ENCODE measurements at places on chromosomes 6 and 20.

DNA sequence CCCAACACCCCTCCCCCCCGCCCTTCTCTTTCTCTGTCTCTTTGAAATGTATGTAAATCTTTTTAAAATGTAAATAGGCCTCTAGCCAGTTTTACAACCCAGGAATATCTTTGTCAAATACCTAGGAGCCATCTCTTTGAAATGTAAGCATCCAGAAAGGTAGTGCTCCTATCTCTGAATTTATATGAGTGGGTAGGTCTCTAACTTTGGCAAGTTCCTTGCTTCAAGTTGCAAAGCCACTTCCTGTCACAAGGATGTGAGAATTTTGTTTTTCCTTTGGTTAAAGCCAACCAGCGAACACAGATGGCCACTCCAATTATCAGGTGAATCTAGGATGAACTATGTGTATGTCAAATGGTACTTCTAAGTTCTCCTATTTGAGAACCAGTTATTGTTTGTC lies 6.2 kb upstream of the DEFB132 start:
- no peak for DNase-seq

- DNase-seq: no peak
Observed at GRCh38 chr20:4449957-4450715, 271.6 kb upstream of the PRND start.

DNA sequence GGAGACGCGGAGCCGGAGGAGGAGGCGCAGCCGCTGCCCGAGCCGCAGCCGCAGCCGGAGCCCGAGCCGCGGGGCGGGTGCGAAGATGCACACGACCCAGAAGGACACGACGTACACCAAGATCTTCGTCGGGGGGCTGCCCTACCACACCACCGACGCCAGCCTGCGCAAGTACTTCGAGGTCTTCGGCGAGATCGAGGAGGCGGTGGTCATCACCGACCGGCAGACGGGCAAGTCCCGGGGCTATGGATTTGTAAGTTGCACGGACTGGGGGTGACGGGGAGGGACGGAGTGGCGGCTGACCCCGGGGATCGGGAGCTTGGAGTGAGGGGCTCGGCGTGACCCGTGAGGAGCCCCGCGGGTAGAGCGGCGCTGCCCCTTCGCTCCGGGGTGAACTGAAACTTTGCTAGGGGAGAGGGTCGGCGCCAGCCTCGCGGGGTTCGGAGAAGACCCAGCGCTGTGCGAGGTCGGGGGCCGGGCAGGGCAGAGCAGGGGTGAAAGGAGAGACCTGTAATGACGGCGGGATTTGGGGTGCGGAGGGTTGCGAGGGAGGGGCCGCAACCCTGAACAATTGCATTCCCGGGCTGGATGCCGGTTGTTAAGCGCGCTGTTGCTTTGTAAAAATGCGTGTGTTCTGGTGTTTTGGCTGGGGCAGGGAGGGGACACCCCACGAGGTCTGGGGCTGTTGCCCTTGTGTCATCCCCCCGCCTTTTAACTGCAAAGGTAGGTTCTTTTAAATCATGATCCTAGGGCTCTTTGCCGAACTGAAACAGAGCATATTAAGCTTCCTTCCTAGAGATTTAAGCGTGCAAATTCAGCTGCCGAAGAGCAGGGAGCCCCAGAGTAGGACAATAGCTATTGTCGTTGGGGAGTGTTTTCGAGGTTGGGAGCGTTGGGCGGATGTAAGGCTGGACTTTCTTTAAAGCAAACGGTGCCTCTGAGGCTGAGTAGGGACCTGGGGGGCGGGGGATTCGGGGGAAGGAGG lies 628 bp downstream of the RBM24 start:
- DNase-seq: no peak

- DNase-seq: no peak
Observed at GRCh38 chr6:10355115-10355702, 59.7 kb downstream of the TFAP2A start.

- no peak for DNase-seq
Observed at GRCh38 chr6:41343641-41344187, 8.3 kb downstream of the NCR2 start.

DNA sequence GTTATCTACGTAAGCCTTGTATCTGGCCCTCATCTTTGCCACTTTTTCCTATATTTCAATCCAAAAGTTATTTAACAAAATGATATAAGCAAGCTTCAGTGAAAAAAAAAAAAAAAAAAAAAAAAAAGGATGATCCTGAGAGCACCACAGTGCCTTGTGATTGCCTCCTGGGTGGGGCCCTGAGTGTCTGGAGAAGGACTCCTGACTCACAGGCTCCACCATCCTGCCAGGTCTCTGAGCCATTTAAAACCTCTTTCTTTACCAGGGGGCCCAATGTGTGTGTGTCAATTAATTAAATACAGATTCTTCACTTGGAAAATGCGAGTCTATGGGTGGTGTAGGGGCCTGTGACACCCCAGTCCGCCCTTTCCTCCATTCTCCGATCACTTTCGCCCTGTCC lies 105.2 kb downstream of the SMOC2 start:
- DNase-seq: no peak

DNA sequence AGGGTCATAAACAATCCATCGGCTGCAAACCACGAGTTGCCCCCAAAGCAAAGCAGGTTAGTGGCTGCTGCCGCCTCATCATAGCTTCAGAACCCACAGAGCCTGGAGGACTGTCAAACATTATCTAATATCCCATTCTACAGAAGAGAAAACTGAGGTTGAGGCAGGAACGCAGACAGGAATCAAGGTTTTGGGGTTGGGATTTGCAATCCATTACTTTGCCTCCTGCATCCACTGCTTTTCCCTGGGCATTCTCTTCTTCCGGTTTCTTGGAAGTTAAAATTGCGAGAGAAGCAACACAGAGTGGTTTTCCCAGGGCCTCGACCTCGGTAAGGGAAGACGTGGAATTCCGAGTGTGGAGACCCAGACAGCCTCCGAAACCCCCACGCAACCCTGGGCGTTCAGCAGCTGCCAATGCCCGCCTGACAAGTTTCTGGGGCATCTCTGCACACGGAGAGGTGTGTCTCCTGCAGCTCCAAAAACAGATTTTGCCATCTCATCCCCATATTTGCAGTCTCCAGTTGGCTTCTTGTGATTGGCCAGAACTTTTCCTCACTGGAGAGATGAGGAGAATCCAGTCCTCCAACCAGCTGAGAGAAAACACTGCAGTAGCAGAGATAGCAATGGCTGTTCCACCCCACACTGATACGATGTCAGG lies 45.5 kb upstream of the SNAP25 start:
- DNase-seq: no peak

GRCh38 chr20:58233881-58234528 lies 5.6 kb upstream of the ANKRD60 start:
- DNase-seq: no peak

DNA sequence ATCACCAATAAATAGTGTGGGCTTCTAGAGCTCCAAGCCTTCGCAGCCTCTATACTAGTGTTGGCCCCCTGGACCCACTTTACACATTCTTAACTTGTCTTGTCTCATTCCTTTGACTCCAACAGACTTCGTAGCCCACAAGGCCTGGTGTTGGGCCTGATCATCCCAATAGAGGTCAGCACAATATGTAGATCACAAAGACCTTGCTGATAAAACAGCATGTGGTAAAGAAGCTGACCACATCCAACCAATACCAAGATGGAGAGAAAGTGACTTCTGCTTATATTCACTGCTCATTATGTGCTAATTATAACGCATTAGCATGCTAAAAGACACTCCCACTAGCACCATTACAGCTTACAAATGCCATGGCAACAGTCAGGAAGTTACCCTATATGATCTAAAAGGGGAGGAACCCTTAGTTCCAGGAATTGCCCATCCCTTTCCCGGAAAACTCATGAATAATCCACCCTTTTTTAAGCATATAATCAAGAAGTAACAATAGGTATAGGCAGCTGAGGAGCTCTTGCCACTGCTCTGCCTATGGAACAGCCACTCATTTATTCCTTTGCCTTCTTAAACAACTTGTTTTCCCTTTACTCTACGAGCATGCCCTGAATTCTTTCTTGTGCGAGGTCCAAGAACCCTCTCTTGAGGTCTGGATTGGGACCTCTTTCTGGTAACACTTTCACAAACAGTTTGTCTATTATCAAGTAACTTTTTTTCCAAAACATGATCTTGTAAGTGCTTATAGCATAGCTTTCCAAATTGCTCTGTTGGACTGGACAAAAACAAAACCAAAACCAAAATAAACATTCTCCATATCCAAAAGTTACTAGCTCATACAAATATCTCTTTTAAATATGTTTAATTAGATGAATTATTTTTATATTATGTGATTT lies 54.6 kb upstream of the ECHDC1 start:
- DNase-seq: no peak

DNA sequence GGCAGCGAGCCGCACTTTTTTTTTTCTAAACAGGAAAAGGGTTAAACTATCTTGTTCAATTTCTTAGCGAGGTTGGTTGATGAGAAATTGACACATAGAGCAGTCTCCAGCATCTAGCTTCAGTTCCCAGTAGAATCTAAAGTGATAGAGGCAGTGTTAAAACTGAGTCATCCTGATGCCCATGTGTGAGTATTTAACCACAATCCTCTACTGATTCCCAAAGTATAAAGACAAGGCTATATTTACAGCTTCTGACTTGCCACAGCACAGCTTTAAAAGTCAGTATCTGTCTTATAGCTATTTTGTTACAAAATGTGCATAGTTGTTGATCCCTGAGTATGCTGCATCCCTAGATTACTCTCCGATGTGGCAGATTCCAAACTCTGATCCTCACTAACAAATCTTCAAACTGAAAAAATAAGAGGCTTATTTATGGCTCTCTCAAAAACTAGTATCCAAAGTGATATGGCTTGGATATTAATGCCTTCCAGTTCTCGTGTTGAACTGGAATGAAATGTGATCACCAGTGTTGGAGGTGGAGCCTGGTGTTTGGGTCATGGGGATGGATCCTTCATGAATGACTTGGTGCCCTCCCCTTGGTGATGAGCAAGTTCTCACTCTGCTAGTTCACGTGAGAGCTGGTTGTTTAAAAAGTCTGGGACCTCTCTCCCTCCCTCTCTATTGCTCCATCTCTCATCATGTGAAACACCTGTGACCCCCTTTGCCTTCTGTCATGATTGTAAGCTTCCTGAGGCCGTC lies 13.1 kb upstream of the POPDC3 start:
- peak; percentile 86 for DNase-seq

GRCh38 chr6:7448232-7448631 lies 58.6 kb downstream of the RIOK1 start:
- DNase-seq: no peak

DNA sequence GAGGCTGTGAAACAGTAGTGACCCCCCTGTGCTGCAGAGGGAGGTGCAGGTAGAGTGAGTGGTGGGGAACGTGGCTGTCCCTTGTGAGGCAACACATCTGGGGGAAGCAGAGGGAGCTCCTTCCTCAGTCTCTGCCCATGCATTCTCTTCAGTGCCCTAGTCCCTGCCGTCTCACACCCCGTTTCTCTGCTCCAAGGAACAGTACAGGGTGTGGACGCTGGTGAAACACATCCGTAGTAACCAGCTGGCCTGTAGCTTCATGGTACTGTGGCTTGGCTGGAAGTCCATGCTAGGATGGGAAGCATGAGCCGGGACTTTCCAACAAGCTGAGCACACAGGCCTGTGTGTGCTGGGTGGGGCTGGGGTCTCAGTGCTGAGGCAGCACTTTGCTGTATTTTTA lies 25.4 kb upstream of the CST3 start:
- DNase-seq: no peak

DNA sequence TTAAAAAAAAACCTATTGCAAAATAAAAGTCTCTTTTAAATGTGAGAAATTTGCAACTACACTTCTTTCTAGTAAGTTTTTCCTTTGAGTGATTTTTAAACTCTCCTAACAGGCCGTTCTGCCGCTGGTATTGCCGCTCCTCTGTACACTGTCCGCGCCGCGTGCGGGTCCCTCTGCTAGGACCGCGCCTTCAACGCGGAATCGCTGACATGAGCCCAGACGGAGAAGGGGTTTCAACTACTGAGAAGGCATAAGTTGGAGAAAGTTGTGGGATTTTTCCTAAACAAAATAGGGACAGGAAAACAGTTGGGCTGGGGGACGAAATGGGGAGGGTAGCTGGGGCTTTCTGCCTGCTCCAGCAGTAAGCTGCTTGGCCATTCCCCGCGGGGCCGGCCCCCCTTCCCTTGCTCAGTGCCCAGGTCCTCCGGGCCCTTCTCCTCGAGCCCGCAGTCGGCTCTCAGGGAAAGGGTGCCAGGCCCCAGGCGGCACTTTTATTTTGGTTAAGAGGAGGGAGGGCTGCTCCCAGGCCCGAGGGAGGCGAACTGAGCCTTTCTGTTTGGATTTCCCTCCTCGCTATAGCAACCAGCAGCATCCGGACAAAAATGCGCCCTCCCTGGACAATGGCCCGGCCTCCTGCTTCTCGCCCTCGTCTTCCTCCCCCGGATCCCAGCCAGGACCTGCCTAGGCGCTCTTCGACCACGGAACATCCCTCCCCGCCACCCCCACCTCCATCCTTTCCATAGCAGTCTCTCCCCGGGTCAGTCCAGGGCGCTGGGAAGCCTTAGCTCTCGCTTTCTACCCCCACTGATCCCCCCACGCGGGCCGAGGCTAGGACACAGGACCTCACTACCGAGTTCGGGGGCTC lies 6.8 kb upstream of the POU3F2 start:
- DNase-seq: no peak

DNA sequence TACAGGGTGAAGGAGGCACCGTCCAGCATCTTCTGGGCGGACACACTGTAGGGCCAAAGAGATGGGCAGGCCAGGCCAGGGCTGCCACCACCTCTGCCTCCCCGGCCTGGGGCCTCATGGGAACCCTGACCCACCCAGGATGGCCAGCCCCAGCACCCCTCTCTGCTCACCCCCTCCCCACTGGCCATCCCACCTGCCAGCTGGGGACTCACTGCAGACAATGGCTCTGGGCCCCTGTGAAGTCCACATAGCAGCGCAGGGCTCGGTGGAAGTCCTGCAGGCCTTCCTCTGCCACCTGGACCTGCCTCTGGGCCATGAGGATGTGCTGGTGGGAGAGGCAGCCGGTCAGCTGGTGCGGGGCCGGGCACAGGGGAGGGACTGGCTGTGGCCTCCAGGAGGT lies 3.6 kb upstream of the C20orf144 start:
- no peak for DNase-seq

- no peak for DNase-seq
Observed at GRCh38 chr6:110527516-110527915, 51.1 kb upstream of the SLC22A16 start.

DNA sequence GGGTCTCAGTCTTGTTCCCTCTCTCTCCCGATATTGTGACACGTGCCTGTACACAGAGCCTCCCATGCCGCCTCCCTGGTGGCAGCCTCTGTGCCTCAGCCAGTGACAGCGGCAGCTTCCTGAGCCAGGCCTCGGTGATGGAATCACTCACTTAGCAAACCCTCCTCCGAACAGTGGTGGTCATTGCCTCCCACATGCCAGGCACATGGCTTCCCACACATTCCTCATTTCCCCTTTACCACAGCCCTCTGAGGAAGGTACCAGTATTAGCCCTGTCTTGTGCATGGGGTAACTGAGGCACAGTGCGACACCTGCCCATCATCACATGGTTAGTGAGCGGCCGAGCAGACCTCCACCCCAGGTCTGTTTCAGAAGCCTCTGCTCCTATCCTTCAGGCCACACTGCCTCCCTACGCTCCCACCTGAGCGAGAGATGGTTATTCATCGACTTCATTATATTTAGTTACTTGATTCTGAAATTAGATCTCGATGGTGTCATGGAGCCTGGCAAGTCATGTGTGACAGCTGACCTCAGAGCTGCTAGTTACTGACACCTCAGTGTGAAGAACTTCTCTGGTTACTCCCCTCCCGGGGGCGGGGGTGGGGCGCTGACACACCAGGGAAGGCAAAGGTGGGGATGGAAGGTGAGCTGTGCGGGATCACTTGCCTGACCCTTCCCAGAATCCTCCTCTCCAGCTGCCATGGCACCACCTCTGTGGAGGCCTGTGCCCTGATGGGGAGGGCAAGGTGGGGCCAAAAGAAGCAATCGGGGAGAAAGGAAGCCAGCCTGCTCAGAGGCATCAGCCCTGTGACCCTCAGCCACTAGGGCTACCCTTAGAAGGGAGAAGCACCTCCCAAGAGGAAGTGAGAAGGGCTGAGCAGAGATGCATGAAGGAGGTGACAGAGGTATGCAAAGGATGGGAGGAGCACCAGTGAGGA lies 17.9 kb downstream of the MDGA1 start:
- no peak for DNase-seq
